ENCODE measurements at places on chromosomes 12 and 14.

- peak; percentile 62 for DNase-seq
These were observed 699 bp upstream of the CD69 start for GRCh38 chr12:9761419-9761781.

DNA sequence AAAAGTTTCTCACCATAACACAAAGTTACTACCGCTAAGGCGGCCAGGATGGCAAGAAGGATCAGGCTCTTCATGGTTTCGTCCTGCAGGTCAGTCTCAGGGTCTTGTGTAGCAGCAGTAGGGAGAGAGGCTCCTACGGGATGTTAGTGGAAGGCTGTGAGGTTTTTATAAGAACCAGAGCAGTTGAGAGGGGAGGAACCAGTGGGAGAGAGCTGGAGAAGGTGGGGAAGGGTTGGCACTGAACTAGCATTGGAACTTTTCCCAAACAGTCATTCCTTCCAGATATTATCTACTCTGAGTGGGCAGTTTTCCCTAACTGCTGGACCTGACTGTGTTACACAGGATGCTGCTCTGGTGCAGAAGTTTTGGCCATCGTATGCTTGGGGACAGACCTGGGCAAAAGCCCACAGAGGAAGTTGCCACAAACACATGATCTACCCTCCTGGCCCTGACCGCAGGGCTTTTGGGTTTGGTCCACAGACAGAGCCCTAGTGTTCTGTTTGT lies at the start of gene MGP:
Gene MGP, minus strand, starts transcription at position 137 of the 504 bp plus-strand sequence. Its CDS starts 63 bp downstream, at position 74.
- no peak for DNase-seq

DNA sequence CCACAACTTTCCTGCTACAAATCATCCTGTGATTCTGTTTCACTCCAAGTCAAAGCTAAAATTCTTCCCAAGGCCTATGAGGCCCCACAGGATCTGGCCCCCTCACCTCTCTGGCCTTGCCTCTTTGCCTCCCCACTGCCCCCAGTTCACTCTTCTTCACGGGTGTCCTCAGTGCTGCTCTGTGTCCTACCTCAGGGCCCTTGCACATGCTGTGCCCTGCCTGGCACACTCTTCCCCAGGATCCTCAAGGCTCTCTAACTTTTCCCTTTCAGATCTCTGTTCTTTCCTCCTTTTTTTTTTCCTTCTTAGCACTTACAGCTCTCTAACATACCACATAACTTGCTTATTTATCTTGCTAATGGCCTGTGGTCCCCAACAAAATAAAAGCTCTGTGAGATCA lies 29.2 kb downstream of the RASAL1 start:
- DNase-seq, result no peak

DNA sequence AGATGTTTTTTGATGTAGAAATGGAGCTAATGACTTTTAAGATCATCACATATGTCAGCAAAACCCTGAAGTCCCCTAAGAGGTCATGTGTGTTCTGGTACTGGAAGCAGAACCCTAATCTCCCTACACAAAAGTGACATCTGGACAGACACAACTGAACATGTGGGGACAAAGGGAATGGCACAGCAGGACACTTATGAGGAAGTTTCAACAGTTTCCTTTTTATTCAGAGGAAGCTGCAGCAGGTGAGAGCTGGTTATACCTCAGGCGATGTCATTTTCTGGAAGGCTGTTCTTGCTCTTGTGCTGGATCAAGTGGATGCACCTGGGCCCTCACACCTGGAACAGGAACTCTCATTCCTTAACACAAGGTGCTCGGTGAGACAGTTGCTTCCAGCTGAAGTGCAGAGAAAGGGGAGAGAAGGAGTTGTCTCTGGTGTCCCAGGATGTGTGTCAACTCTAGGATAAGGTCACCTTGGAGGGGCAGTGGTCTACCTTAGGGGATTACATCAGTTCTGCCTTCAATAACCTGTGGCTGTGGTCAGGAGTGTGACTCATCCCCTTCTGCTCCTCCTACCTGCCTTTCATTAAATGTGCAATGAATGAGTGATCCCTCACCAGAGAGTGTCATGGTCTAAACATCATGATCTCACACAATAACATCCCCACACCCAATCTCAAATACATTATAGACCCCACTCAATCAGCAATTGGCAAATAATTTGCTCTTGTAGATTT lies 463.4 kb downstream of the TMEM121 start:
- DNase-seq, result peak; percentile 40

DNA sequence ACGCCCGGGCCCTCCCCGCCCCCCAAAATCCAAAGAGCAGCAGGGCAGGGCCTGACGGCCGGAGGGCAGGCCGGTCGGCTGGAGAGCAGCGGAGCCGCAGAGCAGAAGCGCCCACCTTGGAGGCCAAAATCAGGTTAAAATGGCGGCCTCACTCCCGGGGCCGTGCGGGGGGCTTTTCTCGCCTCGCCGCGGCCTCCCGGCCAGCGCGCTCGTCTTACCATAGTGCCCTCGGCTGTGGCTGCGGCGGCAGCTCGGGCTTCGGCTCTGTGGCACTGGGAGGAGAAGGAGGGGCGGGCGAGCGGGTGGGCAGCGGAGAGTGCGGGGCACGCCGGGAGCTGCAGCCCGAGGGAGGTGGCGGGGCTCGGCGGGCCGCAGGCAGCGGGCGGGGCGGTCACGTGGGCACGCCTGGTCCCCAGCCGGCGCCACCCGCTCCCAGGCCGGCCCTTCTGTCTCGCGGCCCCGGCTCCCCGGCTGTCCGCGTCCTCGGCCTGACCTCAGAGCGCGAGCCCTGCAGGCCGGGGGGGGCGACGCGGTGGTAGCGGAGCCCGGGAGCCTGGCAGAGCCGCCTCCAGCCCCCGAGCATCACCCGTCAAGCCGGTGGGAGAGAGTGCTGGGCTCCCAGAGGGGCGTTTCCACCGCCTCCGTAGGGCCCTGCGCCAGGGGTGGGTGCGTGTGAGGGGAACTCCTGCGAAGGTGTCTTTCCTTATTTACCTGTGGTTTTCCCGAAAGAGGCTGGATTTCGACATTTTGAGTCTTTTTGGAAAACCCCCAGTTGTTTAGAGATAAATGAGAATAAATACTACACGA lies at the start of gene CFL2:
Gene CFL2, minus strand, starts transcription at position 274 of the 807 bp plus-strand sequence. Its CDS starts 53 bp downstream, at position 221.
- peak; percentile 73 for DNase-seq

GRCh38 chr12:95304673-95305198 lies 87.1 kb downstream of the VEZT start:
- DNase-seq, result no peak

DNA sequence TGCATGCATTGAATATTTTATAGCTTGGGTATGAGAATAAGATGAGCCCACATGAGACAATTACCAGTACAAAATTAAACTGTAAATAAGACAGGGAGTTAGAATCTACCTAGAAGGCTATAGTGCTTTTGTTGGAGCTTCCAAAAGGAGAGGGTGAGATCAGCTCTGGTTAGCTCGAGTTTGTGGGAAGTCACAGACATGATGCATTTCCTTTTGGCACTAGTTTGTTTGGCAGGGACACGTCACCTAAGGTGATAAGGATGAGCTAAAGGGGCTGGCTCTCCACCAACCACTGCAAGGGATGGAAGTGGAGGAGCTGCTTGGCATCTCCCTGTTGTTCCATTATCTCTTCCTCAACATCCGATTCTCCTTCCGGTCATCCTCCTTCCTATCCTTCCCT lies 48.5 kb upstream of the CPM start:
- no peak for DNase-seq

GRCh38 chr12:111766608-111767361 lies at the start of gene ALDH2:
Gene ALDH2 (plus strand): TSS chr12:111766933. CDS start chr12:111766983, 50 bp downstream.
- DNase-seq, result peak; percentile 6

DNA sequence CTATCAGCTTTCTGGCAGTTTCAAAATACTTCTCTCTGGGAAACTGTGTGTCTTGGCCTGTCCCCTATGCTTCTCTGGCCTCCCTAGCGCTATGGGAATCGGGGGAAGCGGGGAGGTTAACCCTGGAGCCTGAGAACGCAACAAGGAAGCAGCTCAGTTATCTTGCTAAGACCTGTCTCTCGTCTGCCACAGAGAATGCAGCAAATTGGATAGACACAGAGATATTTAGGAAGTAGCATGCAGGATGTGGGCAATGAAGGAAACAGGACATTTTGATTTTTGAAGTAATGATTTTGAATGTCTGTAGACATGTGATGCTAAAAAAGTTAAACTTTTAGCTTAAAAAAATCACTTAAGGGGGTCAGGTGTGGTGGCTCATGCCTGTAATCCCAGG lies 6.6 kb upstream of the CALCOCO1 start:
- no peak for DNase-seq

DNA sequence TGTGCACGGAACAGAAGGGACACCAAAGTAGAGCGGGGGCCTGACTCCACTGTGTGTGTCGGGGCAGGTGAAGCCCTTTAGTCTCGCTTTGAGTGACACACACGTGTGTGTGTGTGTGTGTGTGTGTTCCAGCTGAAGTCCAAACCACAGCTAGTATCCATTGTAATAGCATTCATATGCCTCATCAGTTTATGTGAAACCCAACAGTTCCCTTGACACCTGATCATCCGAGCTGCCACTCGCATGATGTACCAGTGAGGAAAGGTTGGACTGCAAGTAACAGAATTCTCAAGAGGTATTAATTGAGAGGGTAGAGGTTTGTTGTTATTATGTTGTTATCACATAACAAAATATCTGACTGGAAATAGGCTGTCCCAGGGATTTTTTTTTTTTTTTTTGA lies 16.4 kb downstream of the CCDC63 start:
- no peak for DNase-seq

- DNase-seq, result no peak
These were observed 12.5 kb downstream of the PRDM4 start for GRCh38 chr12:107748472-107748871.

All from activated CD4-positive, alpha-beta T cell treated with anti-CD3 and anti-CD28 coated beads, Interleukin-2, Interleukin-4, amounts not matched to agents 100 ng/mL and 50 ng/mL, durations not matched to agents 16 hours and 8 hours (primary cell).